Activated CD4-positive, alpha-beta T cell treated with anti-CD3 and anti-CD28 coated beads for 24 hours (primary cell): ENCODE measurements at places on chromosomes 2 and 18.

DNA sequence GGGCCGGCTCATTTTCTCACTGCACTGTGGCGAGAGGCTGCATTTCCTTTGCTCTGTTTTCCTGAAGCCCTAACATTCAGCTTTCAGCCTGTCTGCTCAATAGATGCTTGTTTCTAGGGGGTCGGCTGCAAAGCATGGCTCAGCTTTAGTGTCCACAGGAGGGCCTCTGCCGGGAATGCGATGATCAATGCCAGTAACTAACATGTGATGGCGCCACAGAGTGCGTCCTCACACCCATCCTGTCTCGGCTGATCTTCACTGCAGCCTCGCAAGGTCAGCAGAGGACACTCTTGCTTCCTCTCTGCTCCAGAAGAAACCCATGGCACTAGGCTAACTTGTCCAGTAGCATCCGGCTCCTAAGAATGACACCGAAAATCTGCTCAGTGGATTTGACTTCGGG lies 156.4 kb upstream of the PXDN start:
- no peak for DNase-seq

GRCh38 chr2:238947920-238948710 lies 100.2 kb downstream of the TWIST2 start:
- DNase-seq: no peak

DNA sequence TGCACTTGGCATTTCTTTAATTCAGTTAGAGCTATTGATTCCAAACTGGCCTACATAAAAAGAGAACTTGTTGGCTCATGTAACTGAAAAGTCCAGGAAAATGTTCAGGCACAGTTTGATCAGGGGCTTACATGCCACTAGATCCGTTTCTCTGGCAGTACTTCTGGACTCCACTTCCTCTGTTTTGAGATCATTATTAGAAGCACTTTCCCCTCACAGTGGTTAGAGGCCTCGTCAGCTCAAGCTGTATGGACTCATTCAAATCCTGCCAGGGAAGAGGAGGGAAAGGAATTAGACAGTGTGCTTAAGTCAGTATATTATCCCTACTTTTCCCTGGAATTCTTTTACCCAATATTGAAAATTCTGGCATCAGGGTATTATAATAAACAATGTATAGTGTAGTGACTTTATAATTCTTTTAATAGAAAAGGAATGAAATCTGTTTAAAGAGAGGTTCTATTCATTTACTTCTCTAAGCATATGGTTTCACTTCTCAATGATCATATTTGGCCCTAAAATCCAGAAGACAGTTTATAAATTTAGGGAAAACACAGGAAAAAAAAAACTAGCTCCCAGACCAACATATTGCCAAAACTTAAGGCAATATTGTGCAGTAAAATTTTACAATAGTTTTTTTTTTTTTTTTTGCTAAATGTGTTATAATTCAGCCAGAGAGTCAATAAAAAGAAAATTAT lies 92.0 kb downstream of the ARMC9 start:
- no peak for DNase-seq

DNA sequence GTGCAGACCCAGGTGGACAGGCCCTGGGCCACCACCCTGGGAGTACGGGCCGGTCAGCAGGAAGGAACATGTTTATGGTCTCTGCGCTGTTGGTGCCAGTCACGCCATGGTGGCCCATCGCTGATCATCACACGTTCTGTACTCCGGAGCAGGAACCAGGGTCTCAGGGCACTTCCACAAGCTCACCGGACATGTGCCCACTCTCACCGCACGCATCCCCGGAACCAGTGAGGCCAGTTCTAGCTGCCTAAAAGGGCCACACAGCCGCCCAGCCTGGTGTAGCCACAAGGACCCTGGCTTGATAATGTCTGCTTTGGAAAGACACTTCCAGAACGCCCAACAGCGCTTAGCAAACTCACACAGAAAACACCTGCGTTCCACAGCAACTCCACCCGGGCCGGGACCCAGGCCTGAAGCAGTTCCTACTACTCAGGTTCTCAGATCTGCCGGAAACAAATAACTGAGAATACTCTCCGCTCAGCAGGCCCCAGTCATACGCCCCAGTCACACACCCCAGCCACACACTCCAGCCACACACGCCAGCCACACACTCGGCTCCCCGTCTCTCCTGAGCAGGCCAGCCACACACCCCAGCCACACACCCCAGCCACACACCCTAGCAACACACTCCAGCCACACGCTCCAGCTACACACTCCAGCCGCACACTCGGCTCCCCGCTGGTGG lies 123.3 kb downstream of the HDAC4 start:
- DNase-seq: no peak

DNA sequence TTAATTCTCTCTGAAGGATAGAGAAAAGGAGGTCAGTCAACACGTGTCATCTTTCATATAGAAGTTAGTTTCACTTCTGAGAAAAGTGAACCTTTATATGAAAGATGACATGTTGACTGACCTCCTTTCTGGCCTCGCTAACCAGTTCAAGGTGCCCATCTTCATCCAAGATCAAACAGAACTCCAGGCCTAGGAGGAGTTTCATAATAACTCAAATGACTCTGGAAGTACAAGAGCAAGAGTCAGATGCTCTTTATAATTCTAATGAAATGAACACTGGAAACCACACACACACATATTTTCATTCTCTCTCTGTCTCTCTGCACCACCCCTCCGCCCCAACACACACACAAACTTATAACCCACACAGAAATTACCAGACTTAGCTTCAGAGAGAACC lies 16.3 kb downstream of the ANKRD44 start:
- DNase-seq: no peak

- DNase-seq: no peak
Measured at GRCh38 chr2:234770031-234770506, 181.7 kb upstream of the SH3BP4 start.

- DNase-seq: no peak
Measured at GRCh38 chr18:55384115-55384514, 203.9 kb downstream of the TCF4 start.

GRCh38 chr18:24176727-24177416 lies 38.0 kb downstream of the CABYR start:
- peak; percentile 33 for DNase-seq

GRCh38 chr2:9473985-9474360 lies 378 bp upstream of the IAH1 start:
- peak; percentile 25 for DNase-seq

- no peak for DNase-seq
Measured at GRCh38 chr2:196170606-196171247, 651 bp downstream of the STK17B start.

- DNase-seq: no peak
Measured at GRCh38 chr18:73047688-73048087, 179.9 kb upstream of the NETO1 start.

DNA sequence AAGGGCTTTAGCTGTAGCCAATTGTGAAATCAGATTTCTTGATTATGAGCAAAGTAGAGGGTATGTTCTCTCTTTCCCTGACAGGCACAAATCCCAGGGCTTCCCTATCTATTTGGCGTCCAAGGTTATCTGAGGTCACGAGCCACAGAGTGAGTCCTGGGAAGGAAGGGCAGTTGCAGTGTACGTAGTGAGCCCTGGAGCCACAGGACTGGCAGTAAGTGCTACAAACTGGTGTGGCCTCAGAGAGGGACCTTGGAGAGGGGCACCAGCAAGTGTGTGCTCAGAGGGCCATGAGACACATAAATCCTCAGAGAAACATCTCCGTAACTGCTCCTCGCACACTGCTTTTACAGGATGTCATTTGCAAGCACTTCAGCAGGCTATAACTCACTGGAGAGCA lies 115.5 kb upstream of the SH3BP4 start:
- DNase-seq: no peak

- DNase-seq: peak; percentile 20
Measured at GRCh38 chr2:239216614-239217273, 184.1 kb downstream of the HDAC4 start.

DNA sequence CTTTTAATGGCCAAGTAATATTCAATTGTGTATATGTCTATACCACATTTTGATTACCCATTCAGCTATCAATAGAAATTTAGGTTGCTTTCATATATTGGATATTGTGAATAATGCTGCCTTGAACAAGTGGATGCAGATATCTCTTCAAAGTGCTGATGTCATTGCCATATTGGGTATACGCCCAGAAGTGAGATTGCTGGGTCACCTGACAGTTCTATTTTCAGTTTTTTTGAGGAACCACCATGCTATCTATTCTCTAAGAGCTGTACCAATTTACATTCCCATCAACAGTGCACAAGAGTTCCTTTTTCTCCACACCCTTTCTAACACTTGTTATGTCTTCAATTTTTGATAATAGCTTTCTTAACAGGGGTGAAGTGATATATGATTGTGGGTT lies 306.9 kb downstream of the ZNF516 start:
- DNase-seq: no peak

- DNase-seq: no peak
Measured at GRCh38 chr18:76538846-76539245, 43.8 kb upstream of the ZNF516 start.

GRCh38 chr18:12046751-12047335 lies 46.8 kb upstream of the ANKRD62 start:
- no peak for DNase-seq

GRCh38 chr18:34801774-34802173 lies 91.7 kb downstream of the DTNA start:
- DNase-seq: no peak

GRCh38 chr2:203835892-203836800 lies 31.4 kb upstream of the CTLA4 start:
- DNase-seq: no peak

- no peak for DNase-seq
Measured at GRCh38 chr2:15189216-15189615, 371.9 kb downstream of the NBAS start.

- no peak for DNase-seq
Measured at GRCh38 chr18:9058406-9058805, 44.1 kb upstream of the NDUFV2 start.

DNA sequence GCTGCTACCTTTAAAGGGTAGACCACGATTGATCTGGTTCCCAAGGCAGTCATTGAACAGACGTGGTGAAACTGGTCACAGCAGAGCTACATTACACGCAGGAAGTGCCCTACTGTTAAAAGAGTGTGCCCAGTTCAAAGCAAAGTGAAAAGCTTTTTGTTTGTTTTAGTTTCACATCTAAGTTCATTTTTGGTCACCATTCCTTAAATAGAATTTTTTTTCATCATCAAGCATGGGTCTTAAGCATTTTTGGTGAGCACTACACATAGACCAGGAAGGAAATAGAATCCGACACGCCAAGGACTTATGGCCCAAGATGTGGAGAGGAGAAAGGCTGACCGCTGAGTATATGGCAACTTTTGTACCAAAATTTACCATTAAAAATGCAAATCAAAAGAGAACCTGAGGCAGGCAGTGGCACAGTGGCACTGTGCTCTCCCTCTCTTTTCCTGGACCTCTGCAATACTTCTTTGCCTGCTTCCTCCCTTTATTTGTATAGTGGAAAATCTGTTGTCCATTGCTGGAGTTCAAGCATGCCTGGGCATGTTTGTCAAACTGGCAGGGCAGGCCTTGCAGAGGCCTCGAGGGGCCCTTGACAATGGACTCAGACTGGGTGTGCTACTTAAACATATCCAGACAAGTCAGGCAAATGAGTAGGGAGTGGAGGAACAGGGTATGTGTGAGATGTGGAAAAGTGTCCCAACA lies 42.6 kb upstream of the HNRNPA3 start:
- no peak for DNase-seq

DNA sequence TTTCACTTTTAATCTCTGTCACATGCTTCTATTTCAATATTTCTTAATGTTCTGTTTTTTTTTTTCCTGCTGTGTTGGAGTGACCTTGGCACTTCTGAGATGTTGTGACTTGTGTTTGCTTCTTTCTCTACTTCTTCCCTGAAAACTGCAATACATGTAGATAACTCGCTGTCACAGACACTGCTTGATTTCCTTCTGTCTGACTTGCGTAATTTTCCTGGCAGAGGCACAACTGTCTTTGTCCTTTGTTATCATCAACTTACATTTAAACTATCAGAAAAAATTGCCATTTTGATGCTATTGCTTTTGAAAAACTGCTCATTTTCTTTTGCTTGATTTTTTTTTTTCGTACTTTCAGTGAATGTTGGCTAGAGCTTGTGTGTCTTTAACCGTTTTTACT lies 69.0 kb downstream of the BABAM2 start:
- no peak for DNase-seq

GRCh38 chr2:70442301-70443077 lies 111.1 kb downstream of the TGFA start:
- no peak for DNase-seq

GRCh38 chr2:199130501-199130900 lies 327.2 kb downstream of the SATB2 start:
- DNase-seq: no peak

GRCh38 chr2:60830991-60831390 lies 50.4 kb upstream of the REL start:
- no peak for DNase-seq

GRCh38 chr2:237222601-237223041 lies 136.9 kb downstream of the COPS8 start:
- no peak for DNase-seq

- no peak for DNase-seq
Measured at GRCh38 chr2:225693259-225693658, 293.7 kb downstream of the NYAP2 start.

- no peak for DNase-seq
Measured at GRCh38 chr2:212451786-212452231, 86.8 kb downstream of the ERBB4 start.

- DNase-seq: no peak
Measured at GRCh38 chr2:204416236-204416635, 129.0 kb upstream of the PARD3B start.

DNA sequence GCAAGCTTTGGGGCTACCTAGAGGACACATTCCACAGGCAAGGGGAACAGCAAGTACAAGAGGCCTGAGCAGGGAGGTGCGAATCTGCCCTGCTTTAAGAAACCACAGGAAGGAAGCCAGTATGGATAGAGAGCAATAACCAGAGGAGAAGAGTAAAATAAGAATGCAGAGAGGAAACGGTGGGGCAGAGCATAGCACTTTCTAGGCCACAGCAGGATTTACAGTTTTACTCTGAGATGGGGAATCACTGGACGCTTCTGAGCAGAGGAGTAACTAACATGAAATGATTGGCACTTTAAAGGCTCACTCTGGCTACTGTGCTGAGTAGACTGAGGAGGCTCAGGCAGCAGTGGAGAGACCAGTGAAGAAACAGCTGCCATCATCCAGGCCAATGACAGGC lies 23.8 kb downstream of the AAK1 start:
- DNase-seq: no peak

- no peak for DNase-seq
Measured at GRCh38 chr2:95314598-95314963, 17.4 kb downstream of the KCNIP3 start.
